ENCODE measurements at places on chromosomes 3 and 15.

DNA sequence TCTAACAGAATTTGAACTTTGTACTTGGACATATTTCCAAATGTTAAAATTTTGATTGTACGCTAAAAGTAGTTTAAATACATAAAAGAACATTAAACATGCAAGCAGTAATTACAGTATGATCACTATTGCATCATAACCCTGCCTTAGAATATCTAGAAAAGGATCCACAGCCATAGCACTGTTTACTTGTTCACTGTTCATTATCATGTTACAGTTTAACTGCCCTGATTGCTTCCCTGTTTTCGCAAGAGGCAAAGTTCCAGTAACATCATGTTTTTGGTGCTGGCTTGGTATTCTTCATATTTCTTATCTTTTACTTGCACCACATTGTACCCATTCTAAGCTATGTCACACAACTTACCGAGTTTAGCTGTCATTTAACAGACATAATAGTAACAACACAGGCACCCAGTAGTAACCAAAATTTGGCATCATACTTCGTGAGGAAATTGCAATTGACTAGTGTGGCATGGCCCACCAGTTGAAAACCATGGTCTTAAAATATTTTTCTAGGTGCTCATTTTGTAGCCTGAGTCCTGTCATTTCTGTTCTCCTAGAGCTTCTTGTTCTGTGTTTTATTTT is 13.3 kb upstream of the TMEM87A start:
- no peak for DNase-seq

GRCh38 chr15:58574631-58575030 is 142.8 kb downstream of the LIPC start:
- no peak for DNase-seq

GRCh38 chr3:59620325-59620724 is 570.5 kb upstream of the CFAP20DC start:
- no peak for DNase-seq

- DNase-seq = no peak
These were observed 25.0 kb downstream of the RNU5B-1 start for GRCh38 chr15:65329288-65329983.

- DNase-seq = no peak
These were observed 505.2 kb downstream of the SHQ1 start for GRCh38 chr3:72343078-72343477.

DNA sequence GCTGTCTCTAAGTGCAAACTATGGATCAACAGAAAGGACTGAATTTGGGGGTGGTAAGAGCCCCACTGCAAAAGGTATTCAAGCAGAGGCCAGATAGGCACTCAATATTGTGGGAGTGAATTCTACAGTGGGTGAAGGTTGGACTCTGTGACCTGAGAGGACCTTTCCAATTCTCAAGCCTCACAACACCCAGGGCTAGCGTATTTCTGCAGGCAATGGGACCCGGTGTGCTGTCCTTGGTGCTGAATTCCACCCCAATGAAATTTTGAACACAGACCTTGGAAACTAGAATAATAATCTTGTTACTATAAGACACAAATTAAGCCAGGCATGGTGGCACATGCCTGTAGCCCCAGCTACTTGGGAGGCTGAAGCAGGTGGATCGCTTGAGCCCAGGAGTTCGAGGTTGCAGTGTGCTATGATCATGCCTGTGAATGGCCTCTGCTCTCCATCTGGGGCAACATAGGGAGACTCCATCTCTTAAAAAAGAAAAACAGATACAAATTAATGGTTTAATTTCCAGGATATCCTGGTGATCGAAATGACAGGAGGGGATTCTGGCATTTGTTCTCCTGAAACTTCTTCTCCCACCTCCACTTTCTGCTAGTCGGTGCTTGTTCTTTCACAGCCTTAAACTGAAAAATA is 135.4 kb downstream of the RAB11A start:
- DNase-seq = no peak

- DNase-seq = no peak
These were observed 2.2 kb upstream of the BSN start for GRCh38 chr3:49552087-49552486.

- no peak for DNase-seq
These were observed 82.4 kb downstream of the CCNL1 start for GRCh38 chr3:157077565-157077991.

DNA sequence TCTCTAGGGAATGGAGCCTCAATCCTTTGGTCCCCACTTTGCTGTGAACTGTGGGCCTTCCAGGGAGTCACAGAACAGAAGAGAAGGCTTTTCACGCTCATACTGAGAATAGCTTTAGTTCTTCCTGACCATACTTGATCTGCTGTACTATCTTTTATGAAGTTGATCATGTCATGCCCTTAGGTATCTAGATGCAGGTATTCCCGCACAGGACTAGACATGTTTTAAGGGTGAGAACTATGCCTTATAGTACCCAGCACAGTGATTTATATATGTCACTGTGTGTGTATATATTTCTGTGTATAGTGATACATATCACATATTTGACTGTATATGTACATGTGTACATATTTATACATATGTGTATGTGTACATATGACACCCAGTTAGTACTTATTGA is 358.4 kb upstream of the SEMA6D start:
- no peak for DNase-seq

DNA sequence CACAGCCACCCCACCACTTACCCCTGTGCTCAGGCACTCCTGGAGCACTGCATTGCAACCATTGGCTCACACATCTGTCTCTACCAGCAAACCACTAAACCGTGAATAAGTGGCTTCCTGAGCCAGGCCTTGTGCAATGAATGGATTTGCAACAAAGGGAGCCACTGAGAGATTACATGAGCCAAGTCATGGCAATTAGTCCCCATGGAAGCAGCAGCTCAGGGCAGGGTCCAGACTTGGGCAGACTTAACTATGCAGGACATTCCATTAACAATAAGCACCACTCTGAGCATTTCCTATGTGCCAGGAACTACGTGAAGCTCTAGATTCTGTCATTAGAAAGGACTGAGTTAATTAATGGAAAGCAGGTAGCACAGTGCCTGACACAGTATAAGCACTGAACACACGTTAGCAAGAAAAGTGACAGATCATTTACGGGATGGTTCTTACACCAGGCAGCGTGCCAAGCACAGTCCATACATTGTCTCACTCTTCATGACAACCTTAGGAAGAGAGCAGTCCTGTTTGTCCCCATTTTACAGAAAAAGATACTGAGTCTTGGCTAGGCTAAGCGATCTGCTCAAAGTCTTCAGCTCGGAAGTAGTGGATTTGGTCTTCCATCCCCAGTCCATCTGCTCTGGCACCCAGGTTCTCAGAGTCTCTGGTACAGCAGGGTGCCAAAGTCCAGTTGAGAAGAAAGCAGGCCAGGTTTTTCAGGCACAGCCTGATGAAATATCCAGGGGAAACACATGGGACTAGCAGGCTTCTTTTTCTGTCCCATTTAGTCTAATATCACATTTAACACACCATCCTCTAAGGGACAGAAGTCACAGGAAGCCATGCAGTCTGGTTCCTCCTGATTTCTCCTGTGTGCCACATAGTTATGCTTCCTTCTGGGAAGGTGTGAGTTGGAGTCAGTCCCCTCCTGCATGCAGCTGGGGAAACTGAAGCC is 44.1 kb downstream of the LIPC start:
- DNase-seq = peak; percentile 62

DNA sequence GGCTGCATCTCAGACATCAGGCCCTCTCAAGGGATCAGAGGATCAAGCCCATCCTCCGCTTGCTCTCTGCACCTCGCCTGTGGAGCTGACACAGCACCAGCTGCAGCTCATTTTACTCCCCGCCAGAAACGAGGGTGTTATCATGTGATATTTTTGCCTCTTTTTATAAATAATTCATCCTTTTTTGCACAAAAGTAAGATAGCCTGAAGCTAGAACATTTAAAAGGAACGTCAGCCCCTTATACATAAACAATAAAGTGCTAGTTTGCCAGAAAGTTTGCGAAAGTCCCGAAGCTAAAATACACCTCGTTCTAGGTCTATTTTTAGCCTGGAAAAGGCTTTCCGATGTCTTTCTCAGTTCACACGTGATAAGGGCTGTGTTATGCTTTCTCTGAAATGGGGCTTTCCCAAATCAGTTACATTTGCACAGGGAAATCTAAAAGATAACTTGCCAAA is 9.6 kb upstream of the FAM174B start:
- no peak for DNase-seq

- no peak for DNase-seq
These were observed 289.8 kb upstream of the SEMA6D start for GRCh38 chr15:47427463-47427862.

DNA sequence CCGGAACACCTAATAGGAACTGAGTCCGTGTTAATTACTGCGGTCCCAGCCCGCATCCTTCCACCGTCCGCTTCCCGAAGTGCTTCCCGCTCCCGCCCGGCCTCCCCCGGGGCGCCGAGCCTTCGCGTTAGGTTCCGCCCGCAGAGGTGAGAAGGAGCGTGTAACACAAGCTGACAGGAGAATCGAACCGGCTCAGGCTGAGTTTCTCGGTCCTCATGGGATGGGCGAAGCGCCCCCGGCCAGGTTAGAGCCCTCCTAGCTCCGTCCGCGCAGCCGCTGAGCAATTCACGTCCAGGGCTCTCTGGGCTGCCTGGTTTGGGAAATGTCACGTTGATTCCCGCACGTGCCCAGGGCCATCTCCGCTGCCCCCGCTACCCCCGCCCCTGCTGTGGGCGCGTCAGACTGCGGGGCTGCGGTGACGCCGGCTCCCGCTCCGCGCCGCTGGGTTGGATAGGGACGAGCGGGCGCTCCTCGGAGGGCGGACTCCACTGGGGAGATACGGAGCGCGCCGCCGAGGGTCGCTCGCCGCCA is 954 bp downstream of the CLDN11 start:
- no peak for DNase-seq

- no peak for DNase-seq
These were observed 52.6 kb downstream of the SYNM start for GRCh38 chr15:99157456-99157855.

GRCh38 chr15:79953951-79954444 is 17.0 kb downstream of the BCL2A1 start:
- no peak for DNase-seq

DNA sequence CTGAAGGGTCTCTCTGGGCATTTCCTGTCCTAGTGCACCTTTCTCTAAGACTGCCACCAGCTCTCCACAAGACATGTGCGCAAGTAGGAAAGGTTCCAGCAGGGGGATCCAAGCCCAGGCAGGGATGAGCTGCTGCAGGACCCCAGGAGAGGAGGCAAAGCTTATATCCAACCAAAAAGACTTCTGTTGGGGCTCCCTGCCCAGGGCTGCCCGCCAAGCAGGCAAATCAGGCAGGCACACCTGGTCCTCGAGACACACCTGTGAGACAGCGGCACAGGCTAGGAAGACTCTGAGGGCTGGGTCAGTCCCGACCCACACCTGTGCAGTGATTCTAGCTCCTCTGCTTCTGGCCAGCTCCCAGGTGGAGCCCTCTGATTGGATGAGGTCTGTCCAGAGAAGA is 80.6 kb downstream of the MYLK start:
- DNase-seq = no peak

- no peak for DNase-seq
These were observed 29.3 kb downstream of the RFTN1 start for GRCh38 chr3:16484216-16484615.

DNA sequence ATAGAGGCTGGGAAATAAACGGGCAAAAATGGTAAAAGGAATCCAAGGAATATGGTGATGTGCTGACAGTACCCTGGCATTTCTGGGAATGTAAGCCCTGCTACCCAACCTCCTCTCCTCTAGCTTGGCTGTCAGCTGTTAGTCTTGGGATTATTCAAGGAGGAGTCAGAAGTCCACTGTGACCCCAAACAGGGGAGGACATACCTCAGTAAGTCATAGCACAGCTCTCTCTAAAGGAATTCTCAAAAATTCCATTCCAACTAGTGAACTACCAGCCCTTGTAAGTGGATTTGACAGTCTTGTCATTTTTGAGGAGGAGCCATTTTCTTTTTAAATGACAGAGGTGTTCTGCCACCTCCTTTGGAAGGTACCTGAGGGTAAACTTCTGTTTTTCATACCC is 207.5 kb downstream of the PDCD6IP start:
- DNase-seq = no peak

GRCh38 chr3:3516996-3517395 is 282.2 kb upstream of the LRRN1 start:
- no peak for DNase-seq

DNA sequence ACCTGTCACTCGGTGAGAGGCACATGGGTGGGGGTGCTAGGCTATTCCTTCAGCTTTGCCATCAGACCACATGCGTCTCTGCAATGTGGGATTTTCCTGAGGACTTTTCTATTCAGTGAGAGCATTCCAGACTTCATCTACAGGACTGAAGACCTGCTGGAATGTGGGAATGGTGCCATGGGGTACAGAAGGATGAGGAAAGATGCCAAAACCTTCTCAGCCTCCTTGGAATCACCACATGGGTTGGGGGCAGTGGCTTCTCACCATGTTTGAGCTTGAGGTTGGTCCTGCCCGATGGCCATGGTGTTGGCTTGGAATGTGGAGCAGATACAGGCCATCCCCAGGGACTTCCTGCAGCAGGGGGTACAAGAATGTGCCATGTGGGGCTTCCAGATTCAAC is 80.9 kb upstream of the KLF13 start:
- no peak for DNase-seq

DNA sequence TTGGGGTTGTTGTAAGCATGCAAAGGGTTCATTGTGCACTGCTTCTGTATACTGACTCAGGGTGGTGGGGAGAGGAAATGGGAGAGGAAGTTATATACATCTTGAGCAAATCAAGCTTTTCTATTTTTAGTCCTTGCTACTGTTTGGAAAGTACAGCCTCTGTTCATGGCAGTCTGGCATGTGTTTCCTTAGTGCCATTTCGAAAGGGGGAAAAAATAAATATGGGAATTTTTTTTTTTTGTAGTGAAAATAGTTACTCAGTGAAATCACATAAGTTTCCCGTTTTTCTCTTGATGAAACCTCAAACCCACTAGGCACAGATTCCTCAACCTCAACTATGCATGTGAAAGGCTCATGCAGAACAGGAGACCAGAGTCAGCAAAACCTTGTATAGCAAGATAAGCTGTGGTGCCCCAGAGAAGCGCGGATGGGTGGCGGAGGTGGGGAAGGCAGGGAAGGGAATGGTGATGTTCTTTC is 353.3 kb downstream of the LPP start:
- DNase-seq = no peak

GRCh38 chr15:82572311-82572710 is 32.1 kb upstream of the RPS17 start:
- DNase-seq = no peak

DNA sequence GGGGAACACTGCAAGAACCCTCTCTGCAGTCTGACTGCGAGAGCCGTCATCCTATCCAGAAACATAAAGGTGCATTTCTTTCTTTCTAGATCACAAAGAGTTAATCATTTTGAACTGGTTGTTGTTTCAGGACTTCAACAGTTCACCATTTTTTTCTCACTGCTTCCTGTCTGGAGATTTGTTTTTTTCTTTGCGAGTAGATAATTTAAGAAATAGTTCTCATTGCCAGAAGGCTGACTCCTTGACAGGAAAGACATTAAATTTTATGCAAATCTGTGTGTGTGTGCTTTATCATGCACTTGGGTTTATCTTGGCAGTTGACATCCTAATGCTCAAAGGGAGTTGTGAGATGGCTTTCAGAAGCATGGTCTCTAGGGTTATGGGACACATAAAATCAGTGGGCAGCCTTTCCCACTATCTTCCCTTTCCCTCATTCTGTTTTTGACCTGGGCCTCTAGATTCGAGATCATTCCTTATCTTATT is 123.5 kb upstream of the TBL1XR1 start:
- no peak for DNase-seq
